ENCODE measurements at places on chromosomes 7 and 10. TPM values are rescaled to one million over a fixed set of nuclear protein-coding genes. Genes with fewer than 3 reads are reported as not detected.
A peak's percentile ranks its signal among the peaks of the same experiment; 100 is the strongest.

Gene POM121L12
- not detected for total RNA-seq

Gene HPS1
- 102 TPM for total RNA-seq

Gene ZNF316
- total RNA-seq: 46.2 TPM

Gene AGAP9
- total RNA-seq: 4.6 TPM

Gene NXPH1
- not detected for total RNA-seq

Gene ABCC2
- total RNA-seq: 3.4 TPM

Gene ATOH7
- not detected for total RNA-seq

- H3K27me3 ChIP-seq: peaks cover 3% of the 10 kb centered on the region
- no peak overlapping the region for H3K27ac ChIP-seq
- H3K4me3 ChIP-seq: no peak overlapping the region
- no peaks in the 10 kb centered on the region for H3K36me3 ChIP-seq
- no peak for DNase-seq
- no peaks in the 10 kb centered on the region for H3K4me1 ChIP-seq
These were observed 244.7 kb upstream of the GPR26 start for GRCh38 chr10:123421461-123421860.

DNA sequence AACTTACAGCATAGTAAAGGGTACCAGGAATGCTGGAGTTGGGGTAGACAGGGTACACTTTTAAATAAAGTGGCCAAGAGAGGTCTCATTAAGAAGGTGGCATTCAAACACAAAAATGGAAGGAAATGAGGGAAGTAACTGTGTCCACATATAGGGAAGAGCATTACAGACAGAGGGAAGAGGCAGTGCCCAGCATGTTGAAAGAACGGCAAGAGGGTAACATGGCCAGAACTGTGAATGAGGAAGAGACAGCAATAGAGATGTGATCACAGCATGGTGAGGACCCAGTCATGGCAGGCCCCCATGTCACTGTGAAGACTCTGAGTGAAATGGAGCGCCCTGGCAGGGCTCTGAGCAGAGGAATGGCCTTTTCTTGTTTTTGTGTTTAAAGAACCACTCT, 35.1 kb upstream of the ZNRF2 start:
- H3K4me3 ChIP-seq: no peak overlapping the region
- H3K36me3 ChIP-seq: no peaks in the 10 kb centered on the region
- H3K27me3 ChIP-seq: no peaks in the 10 kb centered on the region
- no peak for DNase-seq

GRCh38 chr7:44580945-44581878, 819 bp downstream of the TMED4 start:
- peak overlapping the region; percentile 75 for H3K4me3 ChIP-seq
- no peaks in the 10 kb centered on the region for H3K27me3 ChIP-seq
- peaks cover 23% of the 10 kb centered on the region for H3K36me3 ChIP-seq
- DNase-seq: no peak

DNA sequence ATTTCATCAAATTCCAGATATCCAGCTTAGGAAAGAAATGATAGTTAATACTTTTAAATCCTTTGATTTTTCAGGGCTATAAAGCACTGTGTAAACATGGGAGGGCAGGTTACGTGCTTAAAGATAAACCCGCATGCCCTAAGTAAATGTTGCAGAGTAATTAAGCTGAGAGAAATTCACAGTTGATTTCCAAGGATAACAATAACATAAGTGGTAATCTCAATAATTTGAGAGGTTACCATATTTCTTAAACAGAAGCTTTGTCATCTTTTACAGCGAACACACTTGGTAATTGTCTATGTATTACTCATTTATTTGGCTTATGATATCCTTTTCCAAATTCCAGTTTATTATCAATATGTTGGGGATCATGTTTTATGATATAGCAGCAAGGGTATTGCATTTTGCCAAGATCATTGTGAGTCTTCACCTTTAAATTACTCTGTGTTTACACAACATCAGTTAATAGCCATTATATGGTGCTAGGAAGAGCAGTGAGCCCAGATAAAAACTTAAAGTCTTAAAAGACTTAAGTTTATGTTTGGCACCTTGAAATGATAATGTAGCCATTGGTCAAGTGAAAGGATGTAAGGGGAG, 15.4 kb downstream of the MGAM start:
- no peaks in the 10 kb centered on the region for H3K36me3 ChIP-seq
- no peak overlapping the region for H3K27ac ChIP-seq
- H3K27me3 ChIP-seq: no peaks in the 10 kb centered on the region
- peaks cover 7% of the 10 kb centered on the region for H3K4me1 ChIP-seq

DNA sequence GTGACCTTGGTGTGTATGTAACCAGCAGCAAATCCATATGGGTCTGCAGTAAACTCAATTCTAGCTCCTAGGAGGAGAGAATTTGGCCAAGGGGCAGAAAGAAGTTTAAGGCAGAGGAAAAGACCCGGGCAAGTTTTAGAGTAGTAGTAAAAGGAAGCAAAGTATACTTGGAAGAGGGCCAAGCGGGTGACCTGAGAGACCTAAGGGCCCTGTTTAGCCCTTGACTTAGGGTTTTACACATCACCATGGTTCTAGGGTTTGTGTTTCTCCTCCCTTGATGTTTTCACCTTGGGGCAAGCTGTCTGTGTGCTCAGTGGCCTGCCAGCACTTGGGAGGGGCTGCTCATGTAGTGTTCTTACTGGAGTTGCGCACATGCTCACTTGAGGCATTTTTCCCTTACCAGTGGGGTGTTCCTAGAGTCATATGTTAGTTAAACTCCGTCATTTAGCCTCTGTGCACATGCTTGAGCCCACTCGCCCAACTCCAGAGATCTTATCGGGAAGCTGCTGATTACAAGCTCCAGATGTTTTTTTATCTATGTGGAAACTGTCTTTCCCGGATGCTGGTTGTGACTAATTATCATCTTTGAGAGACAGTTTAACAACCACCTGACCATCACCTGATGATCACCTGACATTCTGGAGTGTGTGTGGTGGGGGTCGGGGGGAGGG, 137.6 kb upstream of the PRSS1 start:
- no peak overlapping the region for H3K27ac ChIP-seq
- H3K27me3 ChIP-seq: no peaks in the 10 kb centered on the region
- DNase-seq: no peak

DNA sequence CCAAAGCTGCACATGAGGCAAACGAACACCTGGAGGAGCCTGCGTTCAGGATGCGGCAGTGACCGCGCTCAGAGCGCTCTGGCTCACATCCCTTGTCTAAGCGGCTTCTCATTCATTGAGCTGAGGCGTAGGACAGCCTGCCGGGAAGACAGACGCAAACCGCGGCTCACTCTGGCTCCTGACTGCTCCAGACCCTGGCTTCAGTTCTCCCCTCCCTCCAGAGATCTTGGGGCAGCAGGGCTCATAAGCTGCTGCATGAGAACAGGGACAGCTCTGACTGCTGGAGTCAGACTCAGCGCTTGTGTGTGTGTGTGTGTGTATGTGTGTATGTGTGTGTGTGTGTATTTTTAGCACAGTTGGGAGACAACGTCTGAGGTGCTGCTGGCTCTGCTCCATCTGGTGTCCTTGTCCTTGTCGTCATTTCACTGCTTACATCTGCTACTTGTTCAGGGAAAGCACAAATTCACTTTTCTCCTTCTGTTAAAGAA, 15.8 kb upstream of the LYZL2 start:
- H3K27me3 ChIP-seq: peaks cover 6% of the 10 kb centered on the region
- H3K4me1 ChIP-seq: no peaks in the 10 kb centered on the region
- peak; percentile 7 for DNase-seq
- H3K27ac ChIP-seq: no peak overlapping the region

DNA sequence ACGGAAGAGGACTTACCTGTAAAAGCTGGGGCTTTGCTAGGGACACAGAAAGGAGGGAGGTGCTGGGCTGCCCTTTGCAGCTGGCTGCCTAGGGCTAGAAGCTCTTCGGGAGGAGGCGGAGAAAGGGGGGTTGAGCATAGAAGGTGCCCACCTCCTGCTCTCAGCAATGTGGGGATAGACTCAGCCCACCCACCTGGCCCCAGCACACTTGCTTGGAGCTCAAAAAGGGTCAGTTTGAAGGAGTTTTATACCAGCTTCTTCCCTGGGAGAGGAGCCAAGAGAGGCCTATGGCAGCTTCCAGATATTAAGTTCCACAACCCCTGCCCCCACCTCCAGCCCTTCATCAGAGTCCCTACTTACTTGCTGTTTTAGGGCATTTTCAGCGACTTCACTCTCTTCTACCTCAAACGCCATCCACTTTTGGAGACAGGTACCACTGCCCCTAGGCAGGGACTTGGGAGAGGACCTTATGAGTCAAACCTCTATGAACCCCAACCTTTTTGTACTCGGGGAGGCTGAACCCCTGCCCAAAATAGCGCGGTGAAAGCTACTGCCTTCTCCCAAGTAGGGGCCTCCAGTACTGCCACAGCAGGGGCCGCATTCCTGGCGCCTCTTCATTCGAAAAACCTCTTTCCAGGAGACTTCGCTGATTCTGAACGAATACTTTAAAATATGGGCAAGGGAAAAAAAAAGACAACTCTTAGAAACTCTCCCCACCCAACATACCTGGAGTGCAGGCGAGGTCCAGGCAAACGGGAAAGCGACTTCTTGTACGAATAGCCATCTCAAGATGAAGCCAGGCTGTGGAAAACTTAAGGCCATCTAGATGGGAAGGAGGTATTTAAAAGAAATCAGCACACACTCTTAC, 1.2 kb upstream of the EVX1 start:
- H3K4me3 ChIP-seq: no peak overlapping the region
- no peak for DNase-seq
- no peak overlapping the region for H3K27ac ChIP-seq

- H3K27me3 ChIP-seq: no peaks in the 10 kb centered on the region
- DNase-seq: no peak
- H3K4me1 ChIP-seq: no peaks in the 10 kb centered on the region
- no peaks in the 10 kb centered on the region for H3K36me3 ChIP-seq
These were observed 29.4 kb downstream of the CDK14 start for GRCh38 chr7:90625562-90625961.

DNA sequence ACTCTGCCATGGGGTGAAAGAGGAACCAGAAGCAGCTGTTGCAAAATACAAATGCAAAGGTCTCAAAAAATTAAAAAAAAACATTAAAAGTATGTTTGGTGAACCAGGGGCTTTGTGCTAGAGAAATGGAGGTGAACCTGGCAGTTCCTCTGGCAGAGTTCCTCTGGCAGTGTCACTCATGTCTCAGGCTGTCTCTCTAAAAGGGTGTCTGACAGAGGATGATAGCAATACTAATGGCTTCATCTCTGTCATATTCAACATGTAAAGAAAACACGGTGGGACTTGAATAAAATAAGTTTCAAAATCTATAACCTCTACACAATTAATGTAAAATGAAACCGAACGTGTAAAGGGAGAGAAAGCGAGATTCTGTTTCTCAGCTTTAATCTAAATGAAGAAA, 375.7 kb upstream of the VWC2 start:
- H3K4me3 ChIP-seq: no peak overlapping the region
- H3K36me3 ChIP-seq: no peaks in the 10 kb centered on the region
- H3K27ac ChIP-seq: no peak overlapping the region
- no peak for DNase-seq
- H3K4me1 ChIP-seq: no peaks in the 10 kb centered on the region
- H3K27me3 ChIP-seq: no peaks in the 10 kb centered on the region

DNA sequence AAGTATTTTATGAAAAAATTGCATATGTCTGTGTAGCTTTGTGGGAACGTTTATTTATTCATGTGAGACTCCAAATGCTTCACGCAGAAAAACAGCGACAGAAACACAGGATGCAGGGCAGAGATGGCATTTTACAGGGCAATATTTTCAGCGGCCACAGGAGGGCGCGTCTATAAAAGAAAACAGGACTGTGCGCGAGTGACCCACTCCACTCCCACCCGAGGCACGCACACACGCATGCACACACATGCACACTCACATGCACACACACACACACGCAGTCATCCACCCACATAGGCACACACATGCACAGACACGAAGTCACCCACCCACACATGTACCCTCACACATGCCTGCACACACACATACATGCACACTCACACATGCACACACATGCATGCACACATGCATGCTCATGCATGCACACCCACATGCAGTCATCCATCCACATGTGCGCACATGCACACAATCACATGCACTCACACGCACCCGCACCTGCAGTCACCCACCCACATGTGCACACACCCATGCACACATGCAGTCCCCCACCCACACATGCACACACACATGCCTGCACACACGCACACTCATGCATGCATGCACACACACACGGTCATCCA, 96.3 kb downstream of the DNAJB6 start:
- peak; percentile 77 for DNase-seq
- no peak overlapping the region for H3K4me3 ChIP-seq
- no peak overlapping the region for H3K27ac ChIP-seq
- H3K4me1 ChIP-seq: peaks cover 11% of the 10 kb centered on the region
- H3K27me3 ChIP-seq: no peaks in the 10 kb centered on the region

- no peak for DNase-seq
- H3K27ac ChIP-seq: no peak overlapping the region
- no peaks in the 10 kb centered on the region for H3K27me3 ChIP-seq
- H3K36me3 ChIP-seq: no peaks in the 10 kb centered on the region
- no peak overlapping the region for H3K4me3 ChIP-seq
- H3K4me1 ChIP-seq: peaks cover 37% of the 10 kb centered on the region
These were observed 16.9 kb downstream of the TSPAN15 start for GRCh38 chr10:69467928-69468750.

GRCh38 chr7:150686030-150686631, 625 bp downstream of the GIMAP2 start:
- peaks cover 55% of the 10 kb centered on the region for H3K4me1 ChIP-seq
- peaks cover 27% of the 10 kb centered on the region for H3K36me3 ChIP-seq
- H3K27ac ChIP-seq: peak overlapping the region; percentile 96
- peak overlapping the region; percentile 92 for H3K4me3 ChIP-seq

- H3K27me3 ChIP-seq: no peaks in the 10 kb centered on the region
- no peak overlapping the region for H3K4me3 ChIP-seq
- peaks cover 33% of the 10 kb centered on the region for H3K4me1 ChIP-seq
- peak overlapping the region; percentile 9 for H3K27ac ChIP-seq
- DNase-seq: peak; percentile 63
These were observed 66.4 kb downstream of the HK1 start for GRCh38 chr10:69344591-69345252.

DNA sequence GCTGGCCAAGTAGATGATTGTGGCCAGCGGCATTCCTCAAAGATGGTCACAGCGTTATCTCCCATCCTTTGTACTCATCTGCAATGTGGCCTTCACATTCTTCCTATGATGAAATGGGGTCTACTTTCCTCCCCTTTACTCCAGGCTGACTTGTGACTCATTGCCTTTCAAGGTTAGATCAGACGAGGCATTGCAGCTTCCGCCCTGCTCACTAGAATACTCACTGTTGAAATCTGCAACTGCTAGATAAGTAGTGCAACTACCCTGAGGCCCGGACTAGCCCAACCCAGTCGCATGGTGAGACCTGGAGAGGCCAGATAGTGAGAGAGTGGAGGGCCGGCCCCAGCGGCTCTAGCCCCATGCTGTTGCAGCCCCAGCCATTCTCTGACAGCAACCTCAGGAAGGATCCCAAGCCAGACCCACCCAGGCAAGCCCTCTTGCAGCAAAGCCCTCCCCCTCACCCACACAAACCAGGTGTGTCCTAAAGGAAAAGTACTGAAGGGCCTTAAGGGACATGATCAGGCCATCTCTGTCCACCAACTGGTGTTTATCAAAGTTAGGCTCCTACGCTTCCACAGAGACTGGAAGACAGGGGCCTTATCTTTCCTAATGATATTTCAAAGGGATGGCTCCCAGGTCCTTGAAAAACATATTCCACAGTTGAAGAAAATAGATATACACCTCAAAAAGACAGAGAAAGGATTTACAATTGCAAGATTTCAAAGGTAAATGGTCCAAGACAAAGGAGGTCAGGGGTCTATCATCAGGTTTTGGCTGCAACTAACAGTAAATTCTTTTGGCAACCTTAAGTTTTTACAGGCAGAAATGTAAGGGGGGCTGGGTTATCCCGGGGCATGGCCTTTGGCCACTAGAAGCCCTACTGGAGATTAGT, 107.2 kb upstream of the TRIM24 start:
- H3K36me3 ChIP-seq: no peaks in the 10 kb centered on the region
- no peak overlapping the region for H3K4me3 ChIP-seq
- H3K4me1 ChIP-seq: no peaks in the 10 kb centered on the region
